ENCODE measurements at places on chromosomes 2 and 18.
A peak's percentile ranks its signal among the peaks of the same experiment; 100 is the strongest.

DNA sequence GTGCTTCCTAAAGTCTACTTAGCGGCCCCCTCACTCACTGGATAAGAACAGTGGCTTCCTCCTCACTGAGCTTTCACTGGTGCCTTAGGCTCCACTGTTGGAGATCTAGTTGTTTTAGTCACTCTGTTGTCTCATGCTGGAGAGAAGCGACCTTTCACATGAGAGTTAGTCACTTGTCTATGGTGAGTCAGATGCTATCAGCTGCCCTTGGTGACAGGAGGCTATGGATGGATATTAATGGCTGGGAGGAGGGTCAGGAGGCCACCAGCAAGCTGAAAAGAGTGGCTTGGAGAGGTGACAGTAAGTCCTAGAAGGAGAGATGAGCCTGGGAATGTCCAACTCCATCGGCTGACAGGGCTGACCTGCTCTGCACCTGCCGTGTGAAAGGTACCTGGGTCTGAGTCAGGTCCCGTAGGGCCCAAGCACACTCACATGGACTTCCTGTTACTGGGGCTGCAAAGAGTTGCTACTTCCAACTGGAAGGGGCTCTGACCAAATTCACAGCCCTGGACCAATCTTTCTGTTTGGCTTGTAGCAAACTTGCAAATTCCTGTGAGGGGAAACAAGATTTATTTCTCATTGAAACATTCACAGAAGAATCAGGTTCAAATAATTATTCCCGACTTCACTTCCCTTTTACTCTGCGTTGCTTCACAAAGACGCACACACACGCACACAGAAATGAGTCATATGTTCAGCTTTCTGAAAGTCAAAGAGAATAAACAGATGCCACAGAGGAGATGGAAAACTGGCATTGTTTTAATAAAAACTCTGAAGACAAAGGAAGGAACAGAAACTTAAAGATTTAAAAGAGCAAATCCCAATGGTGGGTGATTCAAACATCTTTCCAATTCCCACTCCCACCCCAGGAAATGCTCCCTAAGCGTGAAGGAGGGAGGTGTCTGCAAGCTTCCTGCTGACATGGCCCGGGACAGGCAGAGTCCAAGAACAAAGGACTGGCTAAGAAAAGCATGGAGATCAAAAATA is 203.5 kb upstream of the TWIST2 start:
- no peak for DNase-seq

DNA sequence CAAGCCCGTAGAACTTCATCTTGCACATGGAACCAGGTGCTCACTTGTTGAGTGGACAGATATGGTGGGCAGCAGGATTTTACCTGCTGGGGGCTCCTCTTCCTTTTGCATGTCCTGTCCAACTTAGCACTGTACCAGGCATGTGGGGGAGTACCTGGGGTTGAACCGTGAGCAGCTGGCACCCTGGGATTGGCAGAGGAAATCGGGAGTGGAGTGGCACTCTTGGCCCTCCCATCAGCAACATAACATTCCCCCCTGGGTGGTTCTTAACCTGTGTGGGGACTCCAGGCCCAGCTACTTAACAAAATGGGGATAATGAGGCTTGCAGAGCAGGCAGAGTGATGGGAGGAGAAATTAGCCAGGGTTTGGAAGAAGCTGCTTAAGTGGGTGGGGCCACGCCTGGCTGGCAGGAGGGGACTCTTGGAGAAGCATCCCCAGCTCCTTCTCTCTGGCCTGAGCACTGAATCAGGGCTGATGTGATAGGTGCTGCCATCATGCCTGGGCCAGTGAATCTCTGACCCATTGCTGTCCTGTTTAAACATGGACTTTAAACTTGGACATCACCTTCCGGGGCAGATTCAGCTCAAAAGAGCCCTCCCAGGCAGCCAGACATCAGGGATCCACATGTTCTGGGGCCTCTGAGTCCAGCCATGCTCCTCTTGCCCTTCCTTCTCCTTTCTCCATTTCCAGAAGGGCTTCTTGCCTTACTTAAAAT is 15.5 kb downstream of the FOSL2 start:
- no peak for DNase-seq

DNA sequence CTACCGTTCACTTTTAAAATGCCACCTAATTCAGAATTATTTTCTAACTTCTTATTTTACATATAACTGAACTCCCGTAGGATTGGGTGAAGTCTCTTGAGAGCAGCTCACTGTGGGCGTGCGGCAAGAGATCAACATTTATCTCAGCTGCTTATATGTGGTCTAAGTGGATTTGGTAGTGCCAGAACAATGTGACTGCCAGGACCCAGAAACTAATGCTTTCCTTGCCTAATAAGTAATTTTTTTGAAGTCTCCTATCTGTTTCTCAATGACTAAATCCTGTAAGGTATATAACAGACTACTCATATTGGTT is 11.2 kb upstream of the NFE2L2 start:
- no peak for DNase-seq

DNA sequence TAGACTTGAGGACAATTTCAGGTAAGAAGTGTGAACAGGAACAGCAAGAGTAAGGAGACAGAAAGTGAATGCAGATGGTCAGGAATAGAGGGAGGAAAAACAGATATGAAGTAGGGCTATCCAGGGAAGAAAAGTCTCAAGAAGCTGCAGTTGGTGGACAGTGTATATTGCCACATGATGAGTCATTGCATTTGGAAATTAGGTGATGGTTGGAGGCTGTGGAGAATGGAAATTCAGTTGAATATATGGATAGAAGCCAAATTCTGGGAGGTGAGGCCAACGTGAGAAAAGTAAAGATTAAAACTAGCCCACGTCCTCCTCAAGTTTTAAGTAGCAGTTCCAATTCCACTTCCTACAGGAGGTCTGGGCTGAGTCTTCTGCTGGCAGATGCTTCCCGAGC is 158.4 kb downstream of the UBE2E3 start:
- DNase-seq: no peak

GRCh38 chr2:53769318-53769945 is 1.8 kb downstream of the CHAC2 start:
- DNase-seq: peak; percentile 15

DNA sequence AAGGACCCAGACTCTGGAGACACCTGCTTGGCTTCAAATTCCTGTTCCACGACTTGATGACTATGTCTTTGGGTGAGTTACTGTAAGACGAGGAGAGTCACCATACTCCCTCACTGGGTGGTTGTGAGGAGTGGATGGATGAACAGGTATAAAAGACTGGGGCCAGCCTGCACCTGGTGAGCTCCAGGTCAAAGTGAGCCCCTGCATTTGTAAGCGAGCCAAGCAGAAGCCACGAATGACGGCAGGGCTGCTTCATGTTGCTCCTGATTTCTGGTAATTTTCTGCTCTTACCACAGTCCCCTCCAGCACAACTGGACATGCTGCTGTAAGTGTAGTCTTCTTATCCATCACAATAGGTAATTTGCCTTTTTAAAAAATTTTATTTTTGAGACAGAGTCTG is 86.6 kb downstream of the POLR1A start:
- no peak for DNase-seq

GRCh38 chr2:240886678-240887609 is 9.0 kb downstream of the MAB21L4 start:
- DNase-seq: no peak

DNA sequence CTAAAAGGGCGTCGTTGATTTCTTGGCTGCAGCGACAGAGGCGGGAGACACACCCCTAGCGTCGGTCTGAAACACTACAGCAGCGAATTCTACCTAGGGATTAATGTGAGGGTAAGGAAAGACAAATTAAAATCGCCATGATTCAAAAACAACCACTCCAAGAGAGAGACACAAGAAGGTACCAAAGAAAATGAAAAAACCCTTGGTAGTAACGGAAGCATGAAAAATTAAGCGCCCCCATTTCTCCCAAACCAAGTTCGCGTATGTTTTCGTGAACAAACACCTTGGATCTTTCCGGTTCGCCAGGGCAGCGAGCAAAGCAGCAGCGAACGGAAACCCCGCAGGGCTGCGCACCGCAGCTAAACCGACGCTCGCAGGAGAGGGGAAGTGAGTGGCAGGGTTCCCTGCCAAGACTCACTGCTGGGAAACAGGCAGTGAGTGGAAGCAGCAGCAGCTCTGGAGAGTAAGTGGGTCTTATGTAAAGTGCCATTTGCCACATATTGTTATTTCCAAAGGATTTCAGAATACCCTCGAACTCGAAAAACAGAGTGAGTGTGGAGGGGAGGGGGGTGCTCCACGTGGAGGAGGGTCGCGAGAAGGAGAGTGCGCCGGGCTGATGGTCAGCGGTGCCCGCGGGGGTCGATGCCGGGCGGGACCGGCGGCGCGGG is 1.0 kb downstream of the PPP3R1 start:
- DNase-seq: peak; percentile 90

All from erythroblast (primary cell).